ENCODE measurements at places on chromosomes 5 and 9.

- DNase-seq = no peak
These were observed 454.9 kb downstream of the ENC1 start for GRCh38 chr5:74185599-74185998.

DNA sequence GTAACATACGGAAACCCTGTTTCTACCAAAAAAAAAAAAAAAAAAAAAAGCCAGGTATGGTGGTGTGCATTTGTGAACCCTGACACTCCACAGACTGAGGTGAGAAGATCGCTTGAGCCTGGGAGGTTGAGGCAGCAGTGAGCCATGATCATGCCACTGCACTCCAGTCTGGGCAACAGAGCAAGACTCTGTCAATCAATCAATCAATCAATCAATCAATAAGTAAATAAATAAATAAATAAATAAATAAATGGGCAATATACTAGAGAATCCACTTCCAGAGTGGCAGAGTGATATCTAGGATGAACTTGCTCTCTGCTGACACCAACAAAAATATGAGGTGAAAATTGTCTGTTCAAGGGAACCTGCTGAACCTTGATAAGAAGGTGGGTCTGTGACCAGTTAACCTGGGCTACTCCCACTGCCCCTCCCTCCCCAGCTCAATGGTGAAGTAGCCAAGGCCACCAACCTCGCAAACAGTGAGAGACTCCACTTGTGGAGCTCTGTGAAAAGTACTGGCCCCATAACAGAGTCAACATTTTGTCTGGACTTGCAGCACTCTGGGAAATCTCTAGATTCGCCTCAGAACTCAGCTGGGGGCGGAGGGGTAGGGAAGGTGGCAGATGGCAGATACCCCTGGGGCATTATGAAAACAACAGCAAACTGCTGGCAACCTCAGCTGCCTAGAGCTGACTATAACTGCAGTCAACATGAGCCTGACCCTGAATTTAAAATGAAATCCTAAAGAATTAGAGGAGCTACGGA is 163.7 kb downstream of the ROR2 start:
- DNase-seq = no peak

GRCh38 chr5:76199336-76200318 is 116.4 kb downstream of the SV2C start:
- no peak for DNase-seq

DNA sequence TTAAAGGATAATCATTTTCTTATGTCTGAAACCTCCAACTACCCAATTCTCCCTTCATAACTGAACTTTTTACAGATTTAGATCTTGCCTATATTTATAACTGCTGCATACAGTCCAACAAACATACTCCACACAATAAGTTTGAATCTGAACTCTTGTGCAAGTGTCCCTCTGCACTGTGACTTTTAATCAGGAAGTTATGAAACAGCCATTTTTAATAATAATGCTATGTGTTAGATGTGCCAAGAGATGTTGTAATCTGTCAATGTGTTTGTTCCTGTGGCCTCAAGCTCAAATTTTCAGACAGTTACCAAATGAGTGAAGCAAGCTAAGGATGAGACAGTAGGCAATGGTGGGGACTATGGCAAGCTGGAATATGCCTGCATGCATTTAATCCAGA is 57.6 kb upstream of the MTAP start:
- no peak for DNase-seq

GRCh38 chr5:180785121-180785781 is 17.4 kb downstream of the MGAT1 start:
- no peak for DNase-seq

- DNase-seq = no peak
These were observed 27.7 kb downstream of the TUT7 start for GRCh38 chr9:86326536-86326935.

- no peak for DNase-seq
These were observed 11.2 kb upstream of the CCDC152 start for GRCh38 chr5:42745426-42745825.

- no peak for DNase-seq
These were observed 139.9 kb downstream of the PDE4D start for GRCh38 chr5:59753599-59753998.

DNA sequence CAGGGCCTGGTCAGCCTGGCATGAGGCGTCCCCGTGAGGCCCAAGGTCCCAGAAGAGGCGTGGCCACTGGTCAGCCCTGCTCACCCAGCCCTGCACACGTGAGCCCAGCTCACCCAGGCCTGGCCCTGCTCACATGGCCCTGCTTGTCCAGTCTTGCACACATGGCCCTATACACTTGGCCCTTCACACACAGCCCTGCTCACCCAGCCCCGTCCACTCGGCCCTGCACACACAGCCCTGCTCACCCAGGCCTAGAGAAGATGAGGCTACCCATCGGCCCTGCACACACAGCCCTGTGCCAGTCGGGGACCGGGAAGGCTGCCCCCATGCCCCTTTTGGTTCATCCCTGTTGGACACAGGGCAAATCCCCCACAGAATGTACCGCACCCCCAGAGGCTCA is 28.4 kb downstream of the ZDHHC11B start:
- DNase-seq = no peak

- DNase-seq = no peak
These were observed 26.4 kb downstream of the ZDHHC11B start for GRCh38 chr5:757931-758697.

DNA sequence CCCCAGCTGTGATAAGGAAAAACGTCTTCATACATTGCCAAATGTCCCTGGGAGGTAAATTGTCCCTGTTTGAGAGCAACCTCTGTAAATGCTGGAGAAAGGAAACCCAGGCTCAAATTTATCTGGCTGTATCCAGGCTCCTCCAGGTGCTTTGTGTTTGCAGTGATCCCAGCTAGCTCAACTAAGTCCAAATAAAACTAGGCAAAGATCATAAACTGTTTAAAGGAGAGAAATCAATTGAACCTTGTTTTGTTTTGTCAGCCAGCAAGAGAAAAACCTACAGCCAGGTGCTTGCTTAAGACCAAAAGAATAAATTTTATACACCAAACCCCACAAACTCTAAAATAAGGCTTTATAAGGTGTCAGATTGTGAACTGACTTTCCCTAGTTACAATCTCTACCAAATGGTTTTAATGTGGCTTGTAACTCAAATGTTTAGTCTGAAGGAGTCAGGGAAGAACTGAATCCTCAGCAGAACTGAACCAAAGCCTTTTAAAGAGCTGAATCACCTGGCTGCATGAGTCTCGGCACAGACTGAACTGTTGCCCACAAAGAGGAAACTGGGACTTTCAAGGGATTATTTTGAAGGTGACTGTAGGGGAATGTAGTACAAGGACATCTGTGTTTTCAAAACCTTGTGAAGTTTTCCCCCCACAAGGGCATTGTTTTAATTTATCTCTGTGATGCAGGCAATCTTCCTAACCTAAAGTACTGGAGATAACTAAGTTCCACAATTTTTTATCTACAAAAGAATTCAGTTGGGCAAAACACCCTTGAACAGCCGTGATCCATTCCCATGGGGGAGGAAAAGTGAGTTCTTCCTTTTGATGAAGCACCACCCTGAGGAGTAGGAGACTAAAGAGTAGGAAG is 201.7 kb upstream of the TARS1 start:
- DNase-seq = no peak

- no peak for DNase-seq
These were observed 200.0 kb upstream of the IER5L start for GRCh38 chr9:129377931-129378661.

DNA sequence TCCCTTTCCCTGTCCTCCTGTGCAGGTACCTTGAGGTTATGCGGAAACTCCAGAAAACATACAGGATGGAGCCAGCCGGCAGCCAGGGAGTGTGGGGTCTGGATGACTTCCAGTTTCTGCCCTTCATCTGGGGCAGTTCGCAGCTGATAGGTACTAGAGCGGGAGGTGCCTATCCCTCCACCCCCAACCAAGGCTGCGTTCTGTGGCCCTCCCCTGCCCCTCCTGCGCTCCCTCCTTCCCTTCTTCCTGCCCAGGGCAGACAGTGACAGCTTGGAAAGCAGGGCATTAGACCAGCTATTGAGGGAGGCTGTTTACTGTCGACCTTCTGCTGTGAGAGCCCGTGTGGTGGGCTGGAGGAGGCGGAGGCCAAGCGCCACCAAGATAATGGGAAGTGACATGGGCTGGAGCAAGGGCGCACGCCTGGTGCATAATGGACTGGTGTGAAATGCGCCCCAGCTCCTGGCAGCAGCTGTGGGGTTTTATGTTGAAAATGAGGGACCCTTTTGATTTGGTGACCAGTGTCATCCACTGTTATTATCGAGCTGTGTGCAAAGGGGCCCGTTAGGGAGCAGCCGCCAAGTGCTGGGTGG is 25.3 kb downstream of the PTPA start:
- DNase-seq = no peak

DNA sequence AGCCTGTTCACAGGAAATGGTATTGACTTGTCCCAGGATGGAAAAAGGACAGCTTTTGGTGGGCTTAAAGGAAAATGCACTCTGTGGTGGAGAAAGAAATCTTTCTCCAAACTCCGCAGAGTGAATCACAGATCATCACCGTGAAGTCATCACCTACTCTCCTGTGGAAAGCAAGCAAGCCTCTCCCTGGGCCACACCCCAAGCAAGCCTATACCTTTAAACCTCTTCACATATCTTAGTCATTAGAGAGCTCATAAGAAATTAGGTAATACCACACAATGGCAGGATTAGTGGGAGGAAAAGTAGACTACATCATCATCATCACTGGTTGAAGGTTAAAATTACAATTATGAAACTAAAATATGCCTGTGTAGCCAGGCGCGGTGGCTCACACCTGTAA is 23.2 kb downstream of the TLE1 start:
- no peak for DNase-seq

DNA sequence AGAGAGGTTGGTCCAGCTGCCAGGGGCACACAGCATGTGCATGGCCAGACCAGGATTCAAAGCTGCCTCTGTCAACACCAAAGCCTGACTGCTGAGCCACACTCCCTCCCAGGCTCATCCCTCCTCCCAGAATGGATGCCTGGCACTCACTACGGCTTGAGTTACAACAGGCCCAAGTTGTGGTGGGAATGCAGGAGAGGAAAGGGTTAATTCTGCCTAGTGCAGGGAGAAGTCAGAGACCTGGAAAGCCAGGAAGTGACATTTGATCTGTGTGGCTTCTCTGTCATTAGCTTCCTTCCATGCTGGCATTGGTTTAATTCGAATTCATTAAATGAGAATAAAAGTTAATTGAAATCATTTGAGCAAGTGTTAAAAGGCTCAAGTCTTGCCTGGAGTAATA is 150.0 kb downstream of the NSG2 start:
- DNase-seq = no peak

- no peak for DNase-seq
These were observed 137.9 kb upstream of the TRIM32 start for GRCh38 chr9:116549061-116549664.

DNA sequence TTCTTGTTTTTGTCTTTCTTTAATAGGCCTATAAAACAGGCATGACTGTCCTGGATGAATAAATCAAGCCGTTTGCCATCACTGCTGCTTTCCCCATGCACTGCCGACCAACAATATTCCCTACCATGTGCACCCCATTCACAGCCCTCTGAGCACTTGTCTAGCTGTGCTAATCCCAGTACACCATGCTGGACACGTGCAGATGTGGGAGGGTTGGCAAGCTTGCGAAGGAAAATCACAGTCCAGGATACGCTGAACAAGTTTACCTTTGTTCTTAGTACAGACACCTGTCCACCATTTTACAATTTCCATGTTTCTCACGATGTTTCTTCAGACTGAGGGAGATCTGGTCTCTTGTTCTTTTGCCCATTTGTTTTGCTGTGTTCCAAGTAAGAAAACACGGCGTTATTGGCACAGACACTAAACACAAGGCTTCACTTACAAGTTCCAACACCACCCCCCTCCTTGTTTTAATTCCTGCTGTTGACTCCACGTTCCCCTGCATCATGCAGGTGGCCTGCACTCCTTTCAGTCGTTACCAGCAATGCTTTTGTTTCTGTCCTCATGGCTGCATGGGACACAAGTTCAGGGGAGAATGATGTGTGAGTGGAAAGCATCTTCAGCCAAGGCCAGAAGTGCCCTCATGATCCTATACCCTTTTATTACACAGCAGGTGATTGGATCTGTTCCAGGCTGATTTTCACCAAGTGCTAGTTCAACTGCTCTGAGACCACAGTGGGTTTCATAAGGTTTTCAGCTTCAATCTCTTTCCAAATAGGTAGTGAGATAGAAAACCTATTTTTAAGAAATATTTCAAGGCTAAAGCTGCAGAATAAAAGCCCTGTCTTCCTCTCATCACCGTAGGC is 608.9 kb downstream of the IRX1 start:
- DNase-seq = no peak

DNA sequence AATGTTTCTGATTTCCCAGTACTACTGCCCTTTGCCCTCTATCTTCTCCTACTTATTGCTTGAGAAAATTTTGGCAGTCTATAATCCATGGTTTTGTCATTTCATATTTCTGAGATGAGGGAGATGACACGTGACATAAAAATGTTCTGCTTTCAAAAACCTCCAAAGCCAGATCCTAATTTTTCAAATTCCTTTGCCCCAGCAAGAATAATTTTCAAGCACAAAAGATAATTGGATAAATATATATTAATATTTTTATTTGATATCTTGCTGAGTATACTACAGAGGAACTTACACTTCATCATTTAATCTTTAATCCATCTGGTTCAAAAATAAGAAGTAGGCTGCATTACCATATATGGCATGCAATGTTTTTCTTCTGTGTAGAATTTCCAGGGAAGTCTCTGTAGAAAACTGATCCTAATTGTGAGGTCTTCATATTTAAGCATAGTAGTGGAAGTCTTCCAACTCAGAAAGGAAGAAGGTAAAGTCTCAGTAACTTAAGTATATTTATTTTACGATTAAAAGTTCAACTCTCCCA is 1738.8 kb downstream of the EFNA5 start:
- no peak for DNase-seq

DNA sequence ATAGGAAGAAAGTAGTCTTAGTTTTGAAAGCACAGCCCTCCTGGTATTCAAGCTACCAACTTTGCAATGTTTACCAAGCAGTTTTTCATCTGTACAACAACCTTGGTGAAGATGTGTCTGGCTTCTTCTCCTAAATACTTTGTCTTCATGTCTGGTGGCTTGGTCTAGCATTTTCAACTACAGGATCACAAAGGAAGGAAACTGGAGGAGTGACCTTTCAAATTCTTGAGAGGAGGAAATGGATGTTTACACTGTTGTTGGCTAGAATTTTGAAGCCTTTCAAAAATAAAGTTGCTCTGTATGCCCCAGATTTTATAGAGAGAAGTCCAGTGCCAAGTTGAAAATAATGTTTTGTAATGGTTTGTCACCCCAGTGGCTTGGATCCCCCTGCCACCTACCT is 16.3 kb downstream of the PAM start:
- DNase-seq = no peak

- no peak for DNase-seq
These were observed 41.9 kb upstream of the TNFAIP8 start for GRCh38 chr5:119313658-119314605.

Data from activated CD8-positive, alpha-beta memory T cell treated with anti-CD3 and anti-CD28 coated beads for 48 hours (primary cell).